C1 segment of cervical spinal cord (tissue), 14 donors: ENCODE measurements at places on chromosomes 5 and 9.

GRCh38 chr5:107100121-107100520 lies 570.6 kb downstream of the EFNA5 start:
- DNase-seq, result no peak

GRCh38 chr5:150516011-150516410 lies 8.1 kb downstream of the NDST1 start:
- no peak for DNase-seq

DNA sequence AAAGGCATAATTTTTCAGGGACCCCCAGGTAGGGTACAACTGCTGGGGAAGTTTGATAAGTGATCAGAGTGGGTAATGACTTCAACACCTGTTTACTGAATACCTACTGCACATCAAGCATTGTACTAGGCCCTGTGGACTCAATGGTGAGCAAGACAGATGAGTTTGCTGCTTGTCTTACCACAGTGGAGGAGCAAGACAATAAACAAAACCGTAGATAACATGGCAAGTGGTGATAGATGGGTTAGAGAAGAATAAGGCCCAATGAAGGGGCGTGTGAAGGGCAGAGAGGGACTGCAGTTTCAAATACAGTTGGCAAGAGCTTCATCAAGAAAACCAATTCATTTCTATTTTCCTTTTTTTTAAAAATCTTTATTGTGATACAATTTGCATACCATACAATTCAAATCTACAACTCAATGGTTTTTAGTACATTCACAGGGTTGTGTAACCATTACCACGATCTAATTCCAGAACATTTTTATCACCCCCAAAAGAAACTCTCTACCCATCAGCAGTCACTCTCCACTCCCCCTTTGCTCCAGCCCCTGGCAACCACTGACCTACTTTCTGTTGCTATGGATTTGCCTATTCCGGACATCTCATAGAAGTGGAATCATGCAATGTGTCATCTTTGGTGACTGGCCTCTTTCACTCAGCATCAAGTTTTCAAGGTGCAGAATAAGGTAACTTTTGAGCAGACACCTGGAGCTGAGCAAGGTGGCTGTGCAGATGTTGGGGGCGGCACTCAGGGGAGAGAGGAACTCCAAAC lies 31.9 kb upstream of the HAND1 start:
- DNase-seq, result no peak

- DNase-seq, result no peak
These were observed 264.8 kb downstream of the CSNK1G3 start for GRCh38 chr5:123776761-123777160.

- DNase-seq, result no peak
These were observed 195.4 kb downstream of the HSPA4 start for GRCh38 chr5:133247151-133247709.

GRCh38 chr5:171823269-171823668 lies 37.7 kb downstream of the SMIM23 start:
- DNase-seq, result no peak

DNA sequence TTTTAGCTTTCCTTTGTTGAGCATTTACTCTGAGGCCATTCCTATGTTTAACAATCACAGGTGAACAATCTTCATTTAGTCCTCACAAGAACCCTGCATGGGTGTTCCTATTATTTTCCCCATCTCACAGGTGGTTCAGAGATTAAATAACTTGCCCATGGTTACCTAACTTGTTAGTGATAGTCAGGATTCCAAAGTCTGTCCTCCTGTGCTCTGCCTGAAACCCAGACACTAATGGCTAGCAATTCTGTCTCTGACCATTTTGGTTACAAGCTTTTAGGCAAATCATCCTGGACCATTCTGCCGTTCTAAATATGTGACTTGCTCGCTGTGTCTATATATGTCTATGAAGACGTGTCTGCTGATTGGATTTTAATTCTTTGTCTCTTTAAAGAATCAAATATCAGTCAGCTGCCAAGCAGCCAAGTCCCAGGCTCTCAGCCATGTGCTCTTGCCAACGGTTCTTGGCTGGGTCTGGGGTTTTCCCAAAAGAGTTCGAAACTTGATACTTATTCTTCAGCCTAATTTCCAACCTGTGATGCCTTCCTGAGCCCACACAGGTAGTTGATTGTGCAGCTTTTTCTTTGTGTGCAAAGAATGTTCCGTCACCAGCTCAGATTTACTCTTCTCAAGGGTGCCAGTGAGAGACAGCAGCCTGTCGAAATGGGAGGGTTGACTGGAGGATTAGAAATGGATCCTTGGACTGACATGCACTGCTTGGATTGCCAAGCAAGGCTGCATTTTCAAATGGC lies 121.7 kb downstream of the NREP start:
- no peak for DNase-seq

- no peak for DNase-seq
These were observed 26.6 kb downstream of the OTULINL start for GRCh38 chr5:14608169-14608568.

- no peak for DNase-seq
These were observed 14.8 kb downstream of the SLC44A1 start for GRCh38 chr9:105259274-105259673.

DNA sequence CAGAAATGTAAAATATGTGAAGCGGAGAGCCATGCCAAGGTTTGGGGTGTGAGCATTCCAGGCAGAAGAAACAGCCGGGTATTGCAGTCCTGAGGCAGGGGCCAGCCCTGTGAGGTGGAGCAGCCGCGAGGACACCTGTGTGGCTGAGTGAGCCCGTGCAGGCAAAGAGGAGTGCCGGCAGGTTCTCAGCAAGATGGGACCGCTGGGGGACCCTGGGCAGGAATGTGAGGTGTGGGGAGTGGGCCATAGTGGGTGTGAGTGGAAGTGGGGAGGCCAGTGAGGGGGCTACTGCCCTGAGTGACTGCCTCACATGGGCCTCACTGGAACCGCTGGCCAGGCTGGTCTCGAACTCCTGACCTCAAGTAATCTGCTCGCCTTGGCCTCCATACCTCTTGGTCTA lies 8.1 kb upstream of the PRR7 start:
- DNase-seq, result no peak

DNA sequence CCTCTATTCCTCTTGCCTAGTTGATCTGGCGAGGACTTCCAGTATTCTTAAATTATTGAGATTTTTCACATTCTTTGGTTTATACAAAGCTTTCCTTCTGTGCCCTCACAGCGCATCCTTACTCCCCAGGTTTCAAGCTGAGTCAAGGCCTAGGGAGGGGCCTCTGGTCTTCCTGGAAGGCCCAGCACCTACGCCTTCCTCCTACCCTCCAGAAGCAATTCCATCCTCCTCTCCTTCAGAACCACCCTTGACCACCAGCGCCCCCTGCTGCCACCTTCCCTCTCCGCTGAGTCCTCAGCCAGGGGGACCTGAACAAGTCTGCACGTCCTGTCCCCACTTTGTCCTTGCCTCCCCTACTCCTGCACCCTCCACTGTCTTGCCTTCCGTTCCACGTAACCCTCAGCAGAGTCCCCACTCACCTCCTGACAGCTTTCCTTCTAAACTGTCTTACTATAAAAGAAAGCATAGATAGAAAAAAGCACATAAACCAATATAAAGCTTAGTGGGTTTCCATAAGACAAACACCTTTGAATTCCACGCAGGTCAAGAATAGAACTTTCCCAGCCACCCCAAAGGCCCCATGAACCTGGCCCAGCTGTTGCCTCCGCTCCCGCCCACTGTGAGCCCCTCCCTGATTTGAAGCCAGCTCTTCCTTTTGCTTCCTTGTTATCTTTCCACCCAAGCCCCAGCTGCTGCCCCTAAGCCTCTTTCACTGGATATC lies 63.0 kb upstream of the CTSL start:
- no peak for DNase-seq

DNA sequence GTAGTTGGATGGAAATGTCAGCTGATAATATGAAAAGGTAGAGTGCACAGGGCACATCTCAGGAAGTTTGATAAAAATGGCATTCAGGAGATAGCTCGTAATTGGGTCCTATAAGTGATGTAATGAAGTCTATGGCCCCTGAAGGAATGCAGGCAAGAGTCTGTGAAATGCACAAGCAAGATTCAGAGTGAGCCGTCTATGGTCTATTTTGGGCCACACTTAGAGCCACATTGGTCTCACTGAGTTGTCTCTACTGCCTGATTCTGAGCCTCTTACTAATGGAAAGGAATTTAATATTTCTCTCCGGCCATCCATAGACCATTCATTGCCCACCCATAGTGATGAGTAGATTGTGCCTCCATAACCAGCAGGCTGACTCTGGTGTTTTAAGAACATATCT lies 111.3 kb upstream of the KCNN2 start:
- no peak for DNase-seq

DNA sequence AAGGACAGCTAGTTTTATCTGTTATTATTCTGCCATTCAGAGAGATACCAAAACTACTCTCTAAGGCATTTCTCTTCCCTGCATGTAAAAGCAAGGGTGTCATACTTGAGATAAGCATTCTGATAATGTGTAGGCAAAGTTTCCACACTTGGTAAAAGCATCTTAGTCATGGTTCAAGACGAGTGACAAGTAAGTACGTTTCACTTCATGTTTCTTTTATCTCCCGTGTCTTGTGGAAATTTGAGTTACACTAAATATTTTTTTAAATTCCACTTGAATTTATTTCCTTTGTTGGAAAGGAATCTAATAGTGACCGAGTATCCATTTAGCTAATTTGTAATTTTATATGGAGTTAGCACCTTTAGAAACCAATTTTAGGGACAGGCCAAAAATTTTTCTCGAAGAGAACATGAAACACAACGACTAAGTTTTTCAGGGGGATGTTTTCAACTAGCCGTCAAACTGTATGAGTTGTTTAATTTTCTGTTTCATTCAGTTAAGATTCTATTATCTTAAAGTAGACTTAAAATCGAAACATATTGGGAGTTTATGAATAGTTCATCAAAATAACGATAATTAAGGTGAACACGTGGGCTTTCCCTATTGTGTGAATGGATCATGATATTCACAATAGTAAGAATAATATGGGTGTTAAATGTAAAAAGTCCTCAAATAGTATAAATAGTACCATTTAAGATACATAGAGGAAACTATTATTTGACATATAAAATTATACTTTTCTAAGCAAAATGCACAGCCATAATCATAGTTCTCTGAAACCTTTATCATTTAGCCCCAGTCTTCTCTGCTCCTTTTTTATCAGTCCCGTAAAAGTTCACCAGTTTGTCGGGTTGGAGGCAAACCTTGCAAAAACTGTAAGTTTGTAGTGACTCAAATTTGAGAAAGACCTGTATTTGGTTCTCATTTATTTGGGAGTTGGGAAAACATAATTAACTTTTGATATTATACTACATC lies 1.6 kb downstream of the RFESD start:
- no peak for DNase-seq
